A549 treated with CORT108297 at 1 μM for 4 hours (cell line): ENCODE measurements at places on chromosomes 6 and 20. TPM values are rescaled to one million over a fixed set of nuclear protein-coding genes. Genes with fewer than 3 reads are reported as not detected.

The HLA-DPB1 gene
- not detected in 5 replicates for total RNA-seq

The HMGA1 gene
- 471 to 693 TPM (median 648 TPM) in 5 replicates for total RNA-seq

The SPATS1 gene
- not detected in 5 replicates for total RNA-seq

The ASIP gene
- not detected in 5 replicates for total RNA-seq

The PHACTR3 gene
- total RNA-seq = 0.06 to 0.07 TPM in 2 of 5 replicates, not detected in the others

The SLC4A11 gene
- total RNA-seq = 6.1 to 7.5 TPM (median 6.7 TPM) in 5 replicates

The SIGLEC1 gene
- 0.01 to 0.03 TPM (median 0.02 TPM) in 4 of 5 replicates, not detected in the other for total RNA-seq

The SOX12 gene
- 18.4 to 29.9 TPM (median 29.6 TPM) in 5 replicates for total RNA-seq

The SNX9 gene
- 24.9 to 30.2 TPM (median 29.0 TPM) in 5 replicates for total RNA-seq

The SALL4 gene
- 1.1 to 2.0 TPM (median 1.4 TPM) in 5 replicates for total RNA-seq

The SDCBP2 gene
- total RNA-seq = 0.95 to 1.4 TPM (median 1.3 TPM) in 5 replicates

The JAG1 gene
- 32.8 to 46.3 TPM (median 41.2 TPM) in 5 replicates for total RNA-seq

The BMP2 gene
- total RNA-seq = 0.43 to 0.69 TPM (median 0.55 TPM) in 5 replicates

The DUSP15 gene
- 0.43 to 1.1 TPM (median 0.99 TPM) in 5 replicates for total RNA-seq

The ADGRB3 gene
- not detected in 5 replicates for total RNA-seq

The PSORS1C1 gene
- total RNA-seq = 3.0 to 5.1 TPM (median 3.8 TPM) in 5 replicates

The GGTLC1 gene
- not detected in 5 replicates for total RNA-seq

The DNAAF9 gene
- total RNA-seq = 4.5 to 6.2 TPM (median 5.1 TPM) in 5 replicates

The SYTL3 gene
- 0.98 to 1.4 TPM (median 1.1 TPM) in 5 replicates for total RNA-seq

The GRIK2 gene
- 0.30 to 0.48 TPM (median 0.35 TPM) in 5 replicates for total RNA-seq

The TMEM217 gene
- total RNA-seq = 0.54 to 1.3 TPM (median 0.75 TPM) in 5 replicates

The METTL24 gene
- not detected in 5 replicates for total RNA-seq

The TSHZ2 gene
- not detected in 5 replicates for total RNA-seq

The BMP7 gene
- 0.24 to 0.82 TPM (median 0.68 TPM) in 5 replicates for total RNA-seq

The RMND1 gene
- total RNA-seq = 12.2 to 13.8 TPM (median 12.3 TPM) in 5 replicates

The EFCAB8 gene
- total RNA-seq = not detected in 5 replicates

The EYS gene
- total RNA-seq = 0.01 to 0.19 TPM (median 0.13 TPM) in 4 of 5 replicates, not detected in the other

The CLIC5 gene
- total RNA-seq = not detected in 5 replicates

The BTN1A1 gene
- 0.03 TPM in 1 of 5 replicates, not detected in the others for total RNA-seq

The PAK5 gene
- total RNA-seq = not detected in 5 replicates

The THBS2 gene
- not detected in 5 replicates for total RNA-seq

The ALDH8A1 gene
- 0.11 to 0.16 TPM (median 0.15 TPM) in 5 replicates for total RNA-seq

The SSR1 gene
- 65.2 to 84.2 TPM (median 69.6 TPM) in 5 replicates for total RNA-seq

The HS3ST5 gene
- not detected in 5 replicates for total RNA-seq

The OGFR gene
- total RNA-seq = 38.6 to 50.9 TPM (median 47.4 TPM) in 5 replicates

The CHRNA4 gene
- total RNA-seq = 0.09 to 0.84 TPM (median 0.33 TPM) in 5 replicates

The C6orf132 gene
- 1.2 to 1.8 TPM (median 1.6 TPM) in 5 replicates for total RNA-seq

The VSX1 gene
- 1.0 to 1.2 TPM (median 1.1 TPM) in 5 replicates for total RNA-seq

The PTCRA gene
- not detected in 5 replicates for total RNA-seq

The TXLNB gene
- not detected in 5 replicates for total RNA-seq
